ENCODE measurements at places on chromosomes 3 and 15.

DNA sequence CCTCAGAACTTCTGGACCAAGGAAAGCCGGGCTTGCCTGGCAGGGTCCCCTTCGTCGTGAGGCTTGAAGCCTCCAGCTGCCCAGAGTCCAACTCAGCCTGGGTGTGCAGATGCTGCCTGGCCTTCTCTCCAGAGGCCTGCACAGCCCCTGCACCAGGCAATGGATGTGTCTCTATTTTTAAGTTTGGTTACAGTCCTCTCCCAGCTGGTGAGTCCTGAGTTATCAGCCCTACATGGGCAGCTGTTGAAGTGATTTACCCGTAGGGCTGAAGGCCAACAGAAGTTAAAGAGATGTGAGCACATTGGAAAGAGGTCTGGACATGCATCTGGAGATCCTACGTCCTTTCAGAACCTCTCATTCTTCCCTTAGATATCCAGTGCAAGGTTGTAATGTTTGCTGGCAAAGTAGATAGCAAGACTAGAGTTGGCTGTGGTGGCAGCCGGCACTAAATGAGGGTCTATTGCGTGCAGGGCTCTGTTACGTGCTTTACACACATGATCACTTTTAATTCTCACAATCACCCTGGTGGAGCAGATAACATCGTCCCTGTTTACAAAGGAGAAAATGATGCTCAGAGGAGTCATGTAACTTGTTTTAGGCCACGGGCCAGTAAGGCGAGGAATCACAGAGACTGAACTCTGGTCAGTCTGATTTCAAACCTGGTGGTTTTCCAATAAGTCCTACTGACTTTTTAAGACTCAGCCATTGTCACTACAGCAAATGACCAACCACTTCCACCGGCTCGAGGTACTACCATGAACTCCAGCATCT lies 9.9 kb downstream of the FYCO1 start:
- DNase-seq, result no peak

- DNase-seq, result no peak
These were observed 69.3 kb upstream of the ST8SIA2 start for GRCh38 chr15:92324101-92324963.

DNA sequence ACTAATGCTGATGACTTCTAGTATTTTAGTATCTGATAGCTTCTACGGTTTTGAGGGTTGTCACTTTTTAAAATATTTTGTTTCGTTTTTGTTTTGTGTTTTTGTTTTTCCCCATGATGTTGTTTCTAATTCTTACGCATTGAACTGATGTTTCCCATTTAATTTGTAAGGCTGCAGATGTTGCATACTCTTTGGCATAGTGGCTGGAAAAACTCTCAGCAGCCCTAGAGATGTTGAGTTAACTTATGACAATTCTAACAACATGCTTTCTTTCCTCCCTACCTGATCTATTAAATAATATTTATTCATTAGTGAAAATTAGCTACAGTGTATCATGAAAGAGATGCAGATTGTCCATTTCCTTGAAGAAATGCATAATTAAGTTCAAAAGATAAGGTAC lies 559.3 kb upstream of the GRM7 start:
- DNase-seq, result no peak

DNA sequence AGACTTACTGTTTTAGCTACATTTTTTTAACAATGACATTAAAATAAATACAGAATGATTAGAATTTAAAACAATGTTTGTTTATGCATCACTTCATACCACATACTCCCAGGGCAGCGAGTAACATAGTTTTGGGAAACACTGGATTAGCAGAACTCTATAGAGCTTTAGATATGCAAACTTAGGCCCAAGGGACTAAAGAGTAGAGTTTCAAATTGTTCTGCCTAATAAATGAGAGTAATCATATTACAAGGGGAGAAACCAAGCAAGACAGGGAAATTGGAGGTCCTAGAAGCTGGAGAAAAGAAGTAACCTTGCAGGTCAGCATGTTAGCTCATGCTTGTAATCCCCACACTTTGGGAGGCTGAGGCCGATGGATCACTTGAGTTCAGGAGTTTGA lies 3.6 kb upstream of the DAZL start:
- no peak for DNase-seq

DNA sequence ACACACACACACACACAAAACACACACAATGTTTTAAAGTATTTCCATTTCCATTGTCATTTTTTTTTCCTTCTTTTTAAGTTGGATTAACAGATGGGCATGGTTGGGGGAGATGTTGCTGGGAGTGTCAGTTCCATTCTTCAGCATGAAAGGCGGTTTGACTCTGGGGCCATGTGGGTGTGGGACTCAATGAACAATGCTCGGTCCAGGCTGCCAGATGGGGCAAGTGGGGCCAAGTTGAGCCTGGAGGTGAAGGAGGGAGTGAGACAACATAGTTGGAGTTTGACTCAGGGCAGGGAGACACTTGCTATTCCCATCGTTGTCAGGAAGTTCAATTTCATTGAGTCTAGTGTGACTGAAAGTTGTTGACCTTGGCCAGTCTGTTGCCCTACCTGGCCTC lies 125.3 kb downstream of the TLE3 start:
- no peak for DNase-seq

DNA sequence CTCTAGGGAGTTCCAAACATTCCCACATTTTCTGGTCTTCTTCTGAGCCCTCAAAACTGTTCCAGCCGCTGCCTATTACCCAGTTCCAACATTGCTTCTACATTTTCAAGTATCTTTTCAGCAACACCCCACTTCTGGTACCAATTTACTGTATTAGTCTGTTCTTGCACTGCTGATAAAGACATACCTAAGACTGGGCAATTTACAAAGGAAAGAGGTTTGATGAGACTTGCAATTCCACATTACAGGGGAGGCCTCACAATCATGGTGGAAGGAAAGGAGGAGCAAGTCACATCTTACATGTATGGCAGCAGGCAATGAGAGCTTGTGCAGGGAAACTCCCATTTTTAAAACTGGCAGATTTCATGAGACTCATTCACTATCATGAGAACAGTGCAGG lies 629.1 kb upstream of the NR2F2 start:
- DNase-seq, result no peak

GRCh38 chr15:65333856-65334255 lies 29.4 kb downstream of the RNU5B-1 start:
- DNase-seq, result no peak

DNA sequence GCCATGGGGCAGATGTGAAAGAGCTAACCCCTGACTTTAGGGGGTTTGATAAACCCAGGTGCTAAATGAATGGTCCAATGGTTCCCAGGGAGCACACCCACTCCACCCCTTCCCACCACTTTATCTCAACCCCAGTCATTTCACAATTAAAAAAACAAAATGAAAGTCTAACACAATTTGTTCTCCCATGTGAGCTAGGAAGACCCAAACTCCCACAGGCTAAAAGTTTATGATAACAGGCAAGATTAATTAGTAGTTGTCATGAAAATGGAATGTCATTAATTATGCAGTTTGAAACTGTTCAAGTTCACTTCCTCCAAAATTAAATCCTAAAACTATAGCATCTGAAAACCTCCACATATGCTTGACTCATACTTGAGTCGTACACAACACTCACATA lies 63.3 kb upstream of the TPM1 start:
- DNase-seq, result no peak
